ENCODE measurements at places on chromosomes 7 and 10.

GRCh38 chr7:130372402-130373165 lies 7.7 kb upstream of the CPA1 start:
- no peak for DNase-seq

GRCh38 chr10:110704070-110704469 lies 59.9 kb downstream of the RBM20 start:
- DNase-seq: no peak

- no peak for DNase-seq
Observed at GRCh38 chr7:116999311-116999710, 46.0 kb downstream of the ST7 start.

GRCh38 chr7:102426268-102427018 lies 6.9 kb upstream of the ORAI2 start:
- DNase-seq: no peak

DNA sequence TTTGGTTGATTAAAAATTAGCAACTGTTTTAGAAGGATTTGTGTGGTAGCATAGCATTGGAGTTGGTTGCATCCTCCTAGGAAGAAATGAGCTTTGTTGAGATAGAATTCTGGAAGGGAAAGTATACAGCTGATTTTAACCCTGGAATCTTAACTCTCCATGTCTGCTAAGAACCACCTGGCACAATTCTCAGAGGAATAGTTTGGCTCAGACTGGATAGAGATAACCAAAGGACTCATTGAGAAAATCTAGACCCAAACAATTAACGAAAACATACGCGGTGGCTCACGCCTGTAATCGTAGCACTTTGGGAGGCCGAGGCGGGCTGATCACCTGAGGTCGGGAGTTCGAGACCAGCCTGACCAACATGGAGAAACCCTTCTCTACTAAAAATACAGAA lies 99.1 kb upstream of the AOAH start:
- DNase-seq: no peak

DNA sequence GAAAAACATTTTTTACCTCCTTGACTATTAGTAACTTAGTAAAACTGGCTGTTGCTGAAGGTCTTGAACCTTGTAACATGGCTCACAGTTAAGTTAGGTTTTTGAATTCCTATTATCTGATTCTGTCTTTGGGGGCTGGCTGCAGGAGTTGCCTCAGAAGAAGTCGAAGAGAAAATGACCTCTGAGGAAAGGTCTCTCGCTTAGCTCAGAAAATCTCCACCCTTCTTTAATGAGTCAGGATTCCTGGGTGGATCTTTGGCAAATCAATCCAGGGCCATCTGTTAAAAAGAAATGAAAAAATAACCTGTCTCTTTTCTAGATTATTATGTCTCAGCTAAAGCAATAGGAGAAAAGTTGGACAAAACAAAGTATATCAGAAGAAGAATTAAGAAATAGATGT lies 267.8 kb upstream of the SEMA3C start:
- DNase-seq: no peak

GRCh38 chr7:96739609-96740008 lies 30.0 kb upstream of the SEM1 start:
- no peak for DNase-seq

- no peak for DNase-seq
Observed at GRCh38 chr10:76738991-76739390, 898.6 kb downstream of the KCNMA1 start.

- DNase-seq: no peak
Observed at GRCh38 chr7:2771274-2771731, 72.8 kb downstream of the GNA12 start.

DNA sequence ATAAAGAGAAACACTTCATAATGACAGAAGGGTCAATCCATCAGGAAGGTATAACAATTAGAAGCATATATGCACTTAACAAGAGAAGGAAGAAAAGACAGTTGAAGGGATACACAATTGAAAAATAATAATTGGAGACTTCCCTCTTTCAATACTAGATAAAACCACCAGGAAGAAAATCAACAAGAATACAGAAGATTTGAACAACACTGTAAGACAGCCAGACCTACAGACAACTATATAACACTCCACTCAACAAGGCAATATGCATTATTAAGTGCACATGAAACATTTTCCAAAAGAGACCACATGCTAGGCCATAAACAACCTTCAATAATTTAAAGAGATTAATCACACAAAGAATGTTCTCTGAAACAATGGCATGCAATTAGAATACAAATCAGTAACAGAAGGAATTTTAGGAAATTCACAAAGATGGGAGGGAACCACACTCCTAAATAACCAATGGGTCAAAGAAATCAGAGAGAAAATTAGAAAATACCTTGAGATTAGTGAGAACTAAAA lies 35.1 kb downstream of the ZNF438 start:
- no peak for DNase-seq

- DNase-seq: no peak
Observed at GRCh38 chr10:89362929-89363328, 14.9 kb upstream of the IFIT1B start.

Data from cortex of kidney (tissue), 1 donor.